ENCODE measurements at places on chromosomes 11 and 22. TPM values are rescaled to one million over a fixed set of nuclear protein-coding genes. Genes with fewer than 3 reads are reported as not detected.

TMPRSS13 gene
- total RNA-seq: 1.4 TPM

MPZL3 gene
- 6.9 TPM for total RNA-seq

CLDN5 gene
- not detected for total RNA-seq

DNA sequence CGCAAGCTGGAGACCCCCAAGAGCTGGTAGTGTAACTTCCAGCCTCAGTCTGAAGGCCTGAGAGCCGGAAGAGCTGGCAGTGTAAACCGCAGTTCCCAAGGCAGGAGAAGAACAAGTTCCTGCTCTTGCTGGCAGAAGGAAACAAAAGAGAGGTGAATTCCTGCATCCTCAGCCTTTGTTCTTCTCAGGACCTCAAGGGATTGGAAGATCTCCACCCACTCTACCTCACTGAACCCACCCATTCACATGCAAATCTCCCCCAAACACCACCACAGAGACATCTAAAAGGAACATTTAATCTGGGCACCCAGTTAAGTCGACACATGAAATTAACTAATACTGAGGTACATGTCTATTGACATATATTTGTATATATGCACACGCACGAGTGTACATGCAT, 1310.3 kb downstream of the TBC1D22A start:
- H3K36me3 ChIP-seq: no peaks in the 10 kb centered on the region
- no peak overlapping the region for H3K4me3 ChIP-seq
- no peak for DNase-seq
- no peaks in the 10 kb centered on the region for H3K27me3 ChIP-seq
- no peaks in the 10 kb centered on the region for H3K4me1 ChIP-seq
- H3K27ac ChIP-seq: no peak overlapping the region

DNA sequence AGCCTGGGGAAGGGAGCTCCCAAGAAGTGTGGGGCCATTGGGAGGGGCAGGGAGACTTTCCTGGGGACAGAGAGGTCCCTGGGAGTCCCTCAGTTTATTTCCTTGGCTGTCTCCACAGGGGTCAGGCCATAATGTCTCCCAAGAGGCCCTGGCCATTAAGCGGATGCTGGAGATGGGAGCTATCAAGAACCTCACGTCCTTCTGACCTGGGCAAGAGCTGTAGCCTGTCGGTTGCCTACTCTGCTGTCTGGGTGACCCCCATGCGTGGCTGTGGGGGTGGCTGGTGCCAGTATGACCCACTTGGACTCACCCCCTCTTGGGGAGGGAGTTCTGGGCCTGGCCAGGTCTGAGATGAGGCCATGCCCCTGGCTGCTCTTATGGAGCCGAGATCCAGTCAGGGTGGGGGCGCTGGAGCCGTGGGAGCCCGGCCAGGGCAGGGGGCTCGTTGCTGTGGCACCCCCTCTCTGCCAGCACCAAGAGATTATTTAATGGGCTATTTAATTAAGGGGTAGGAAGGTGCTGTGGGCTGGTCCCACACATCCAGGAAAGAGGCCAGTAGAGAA, 58.4 kb downstream of the ST3GAL4 start:
- H3K27me3 ChIP-seq: no peaks in the 10 kb centered on the region
- H3K4me3 ChIP-seq: no peak overlapping the region
- H3K27ac ChIP-seq: no peak overlapping the region
- peaks cover 17% of the 10 kb centered on the region for H3K36me3 ChIP-seq
- H3K4me1 ChIP-seq: peaks cover 12% of the 10 kb centered on the region
- DNase-seq: no peak
